ENCODE measurements at places on chromosomes 12 and 14.

DNA sequence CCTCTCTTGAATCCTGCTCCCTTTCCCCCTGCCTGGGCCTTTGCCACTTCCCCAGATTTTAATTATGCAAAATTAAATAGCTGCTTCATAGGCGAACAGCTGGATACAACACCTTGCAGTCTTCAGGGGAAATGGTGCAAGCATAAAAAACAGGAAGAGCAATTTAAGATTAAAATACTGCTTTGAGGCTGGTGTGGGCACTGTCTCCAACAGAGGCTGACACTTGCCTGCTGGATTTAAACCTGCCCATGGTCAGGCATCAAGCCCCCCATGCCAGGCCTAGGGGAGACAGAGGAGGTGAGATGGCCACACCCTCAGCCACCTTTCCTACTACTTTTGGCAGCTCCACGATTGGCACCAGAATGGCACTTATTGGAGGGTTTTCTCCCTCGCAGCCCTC lies 110.1 kb upstream of the DIO3 start:
- DNase-seq, result no peak

DNA sequence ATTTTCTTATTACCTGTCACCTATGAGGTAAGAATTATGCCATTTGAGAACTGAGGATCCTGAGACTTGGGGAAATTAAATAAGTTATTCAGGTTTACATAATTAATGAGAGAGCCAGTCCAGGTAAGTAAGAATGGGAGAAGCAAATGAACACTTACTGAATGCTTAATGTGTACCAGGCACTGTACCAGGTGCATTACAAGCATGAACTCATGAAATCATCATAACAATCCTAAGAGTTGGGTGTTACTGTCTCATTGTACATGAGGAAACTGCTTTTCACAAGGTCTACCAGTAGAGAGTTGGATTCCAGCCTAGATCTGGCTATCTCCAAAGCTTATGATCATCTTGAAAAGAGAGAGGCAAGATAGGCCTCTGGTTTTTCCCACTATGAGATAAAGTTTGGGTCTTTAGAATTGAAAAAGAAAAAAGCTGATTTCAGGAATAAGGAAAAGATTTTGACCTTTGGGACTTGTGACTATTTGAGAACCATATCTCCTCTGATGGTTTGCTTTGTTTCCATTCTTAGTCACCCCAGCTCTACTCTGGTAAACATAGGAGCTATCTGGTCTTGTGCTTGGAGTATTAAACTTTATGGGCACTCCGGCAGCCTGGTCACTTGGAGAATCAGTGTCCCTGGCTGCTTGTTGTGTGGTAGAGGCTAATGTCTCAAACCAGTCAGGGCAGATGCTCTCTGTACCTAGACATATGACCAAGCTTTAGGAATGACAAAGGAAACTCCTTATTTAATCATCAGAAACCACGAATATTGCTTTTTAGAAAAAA lies 48.0 kb downstream of the PTHLH start:
- DNase-seq, result no peak

- DNase-seq, result no peak
These were observed 159.9 kb downstream of the GCH1 start for GRCh38 chr14:54742492-54743350.

- DNase-seq, result no peak
These were observed 72.0 kb downstream of the ZFC3H1 start for GRCh38 chr12:71591601-71592000.

DNA sequence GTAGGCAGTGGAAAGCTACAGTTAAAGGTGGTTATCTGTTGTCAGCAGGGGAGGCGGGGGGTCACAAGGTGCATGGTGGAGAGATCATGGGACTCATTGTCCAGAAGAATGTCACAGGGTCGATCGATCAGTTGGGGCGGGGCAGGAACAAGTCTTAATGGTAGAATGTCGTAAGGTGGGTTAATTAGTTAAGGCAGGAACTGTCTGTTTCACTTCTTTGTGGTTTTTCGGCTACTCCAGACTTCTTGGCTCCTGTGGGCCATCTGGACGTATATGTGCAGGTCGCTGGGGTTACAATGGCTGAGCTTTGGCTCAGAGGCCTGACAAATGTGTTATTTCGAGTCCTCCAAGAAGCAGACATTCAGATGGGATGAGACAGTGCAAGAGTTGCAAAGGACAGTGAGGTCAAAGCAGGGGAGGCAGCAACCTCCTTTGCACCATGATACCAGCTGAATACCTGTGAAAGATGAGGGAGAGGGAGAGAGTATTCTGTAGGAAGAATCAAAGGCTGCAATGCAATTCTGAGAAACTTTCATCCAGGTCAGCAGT lies 246.9 kb upstream of the TMEM132C start:
- DNase-seq, result no peak

- DNase-seq, result no peak
These were observed 191.3 kb upstream of the CRY1 start for GRCh38 chr12:107284692-107285091.

DNA sequence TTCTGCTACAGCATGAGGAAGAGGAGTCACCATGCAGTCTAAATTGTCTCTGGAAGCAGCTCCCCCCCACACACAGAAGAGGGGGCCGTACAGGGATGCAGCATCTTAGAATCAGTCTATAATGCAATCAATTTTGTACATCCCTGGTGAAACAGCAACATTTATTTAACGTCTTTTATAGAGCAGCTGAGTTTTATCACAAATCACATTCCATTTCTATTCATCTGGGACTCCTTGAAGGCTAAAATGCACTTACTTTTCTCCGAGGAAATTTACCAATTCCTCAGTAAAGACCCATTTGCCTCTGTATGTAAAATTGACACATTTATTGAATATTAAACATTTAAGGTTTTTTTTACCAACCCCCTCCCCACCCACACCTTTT lies 193.9 kb downstream of the PHETA1 start:
- no peak for DNase-seq

GRCh38 chr12:112198120-112198733 lies 72.9 kb downstream of the TRAFD1 start:
- peak; percentile 49 for DNase-seq

DNA sequence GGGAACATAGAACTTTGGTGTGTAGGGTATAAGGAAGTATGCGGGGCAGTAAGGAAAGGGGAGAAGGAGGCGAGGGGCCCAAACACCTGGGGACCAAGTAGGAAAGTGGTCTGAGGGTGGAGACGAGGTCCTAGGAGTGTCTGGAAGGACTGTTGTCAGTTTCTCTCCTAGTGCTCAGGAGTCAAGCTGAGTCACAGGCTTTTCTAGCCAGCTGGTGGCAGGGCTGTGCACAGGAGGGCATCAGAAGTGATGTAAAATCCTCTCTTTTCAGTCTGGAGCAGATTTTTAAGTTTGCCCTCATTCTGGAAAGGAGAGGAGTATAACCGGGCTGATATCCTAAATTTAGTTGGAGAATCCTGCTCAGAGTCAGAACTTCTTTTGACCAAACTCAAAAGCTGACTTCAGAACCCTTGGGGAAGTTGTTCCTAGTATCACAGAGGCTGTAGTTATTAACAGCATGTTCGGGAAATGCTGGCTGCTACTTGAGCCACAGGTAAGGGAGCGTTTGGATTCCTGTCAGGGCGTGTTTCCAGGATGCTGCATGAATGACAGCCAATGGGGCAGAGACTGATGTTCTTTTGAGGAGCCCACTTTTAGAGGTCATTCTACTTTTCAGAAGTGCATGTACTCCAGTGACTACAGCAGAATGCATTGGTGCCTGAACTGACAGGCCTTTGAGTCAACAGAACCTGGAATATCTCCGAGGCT lies 19.3 kb downstream of the ZNF664 start:
- no peak for DNase-seq

GRCh38 chr14:35114036-35114435 lies 7.8 kb downstream of the PPP2R3C start:
- DNase-seq, result peak; percentile 12

DNA sequence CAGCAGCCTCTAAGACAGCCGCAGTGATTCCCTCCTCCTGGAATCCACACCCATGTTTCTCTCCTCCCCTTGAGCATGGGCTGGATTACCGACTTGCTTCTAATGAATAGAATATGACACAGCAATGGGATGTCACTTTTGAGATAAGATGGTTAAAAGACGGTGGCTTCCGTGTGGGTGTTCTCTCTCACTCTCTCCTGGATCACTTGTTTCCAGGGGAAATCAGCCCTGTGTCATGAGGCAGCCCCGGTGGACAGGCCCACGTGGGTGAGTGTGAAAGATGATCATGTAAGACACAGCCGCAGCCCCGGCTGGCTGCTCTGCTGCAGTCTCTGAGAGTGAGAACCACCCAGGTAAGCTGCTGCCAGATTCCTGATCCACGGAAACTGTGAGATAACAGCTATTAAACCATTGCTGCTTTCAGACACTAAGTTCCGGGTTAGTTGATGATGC lies 10.7 kb downstream of the MOAP1 start:
- DNase-seq, result no peak

- no peak for DNase-seq
These were observed 68.6 kb downstream of the ETV6 start for GRCh38 chr12:11718105-11718504.

DNA sequence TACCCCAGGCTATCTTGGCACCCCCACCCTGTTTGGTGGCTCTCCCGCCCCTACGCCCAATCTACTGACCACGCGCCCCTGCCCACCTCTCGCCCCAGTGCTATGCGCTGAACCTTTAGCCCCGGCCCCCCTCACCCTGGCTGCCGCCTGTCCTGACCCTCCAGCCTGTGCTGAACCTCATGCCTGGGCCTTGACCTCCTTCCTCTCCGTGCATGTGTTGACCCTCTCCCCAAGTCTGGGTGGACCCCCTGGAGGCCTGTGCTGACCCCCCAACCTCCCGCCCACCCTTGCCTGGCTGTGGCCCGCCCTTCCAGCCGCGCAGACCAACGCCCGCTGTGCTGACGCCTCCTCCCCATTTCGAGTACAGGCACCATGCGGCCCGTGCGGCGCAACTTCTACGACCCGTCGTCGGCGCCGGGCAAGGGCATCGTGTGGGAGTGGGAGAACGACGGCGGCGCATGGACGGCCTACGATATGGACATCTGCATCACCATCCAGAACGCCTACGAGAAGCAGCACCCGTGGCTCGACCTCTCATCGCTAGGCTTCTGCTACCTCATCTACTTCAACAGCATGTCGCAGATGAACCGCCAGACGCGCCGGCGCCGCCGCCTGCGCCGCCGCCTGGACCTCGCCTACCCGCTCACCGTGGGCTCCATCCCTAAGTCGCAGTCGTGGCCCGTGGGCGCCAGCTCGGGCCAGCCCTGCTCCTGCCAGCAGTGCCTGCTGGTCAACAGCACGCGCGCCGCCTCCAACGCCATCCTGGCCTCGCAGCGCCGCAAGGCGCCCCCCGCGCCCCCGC lies 20.7 kb downstream of the DTX1 start:
- DNase-seq, result no peak

- no peak for DNase-seq
These were observed 6.2 kb downstream of the ISCU start for GRCh38 chr12:108568338-108569154.

GRCh38 chr12:57175428-57176138 lies 28.2 kb upstream of the LRP1-AS start:
- peak; percentile 61 for DNase-seq

- DNase-seq, result no peak
These were observed 60.0 kb downstream of the PTPRB start for GRCh38 chr12:70577283-70577634.

DNA sequence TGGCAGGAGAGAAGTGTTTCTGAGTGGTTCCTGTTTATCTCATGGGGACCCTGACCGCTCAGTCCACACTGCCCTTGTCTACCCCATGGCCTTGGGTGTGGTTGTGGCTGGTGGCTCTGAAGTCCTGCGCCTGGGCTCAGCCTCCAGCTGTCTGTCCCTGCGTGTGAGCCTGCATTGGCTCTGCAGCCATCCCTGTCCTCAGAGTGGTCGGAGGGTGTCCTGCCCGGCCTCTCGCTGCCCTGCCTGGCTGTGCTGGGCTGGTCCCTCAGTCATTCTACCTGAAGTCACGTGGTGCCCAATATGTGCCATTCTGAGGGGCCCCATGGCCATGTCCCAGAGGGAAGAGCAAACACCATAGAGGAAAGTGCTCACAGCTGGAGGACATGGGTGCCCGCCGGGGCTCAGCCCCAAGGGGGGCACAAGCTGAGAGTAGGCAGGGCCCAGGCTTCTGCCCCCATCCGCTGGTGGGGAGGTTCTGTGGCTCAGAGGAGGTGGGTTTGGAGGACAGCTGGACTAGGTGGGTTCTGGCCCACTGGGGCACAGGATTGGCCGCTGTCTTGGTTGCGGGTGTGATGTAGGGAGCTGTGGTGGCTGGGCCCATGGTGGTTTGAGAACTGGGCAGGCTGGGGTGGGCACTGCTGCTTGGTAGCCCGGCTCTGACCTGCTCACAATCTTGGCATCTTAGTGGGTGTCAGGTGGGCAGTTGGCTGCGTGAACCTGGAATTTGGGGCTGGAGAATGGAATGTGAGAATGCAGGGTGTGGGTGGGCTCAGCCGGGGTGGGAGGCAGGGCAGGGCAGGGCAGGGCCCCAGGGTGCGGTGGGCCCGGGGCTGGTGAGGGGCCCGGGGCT lies 11.6 kb downstream of the TEDC1 start:
- DNase-seq, result no peak

GRCh38 chr12:54411391-54412241 lies 7.5 kb downstream of the ITGA5 start:
- peak; percentile 96 for DNase-seq

DNA sequence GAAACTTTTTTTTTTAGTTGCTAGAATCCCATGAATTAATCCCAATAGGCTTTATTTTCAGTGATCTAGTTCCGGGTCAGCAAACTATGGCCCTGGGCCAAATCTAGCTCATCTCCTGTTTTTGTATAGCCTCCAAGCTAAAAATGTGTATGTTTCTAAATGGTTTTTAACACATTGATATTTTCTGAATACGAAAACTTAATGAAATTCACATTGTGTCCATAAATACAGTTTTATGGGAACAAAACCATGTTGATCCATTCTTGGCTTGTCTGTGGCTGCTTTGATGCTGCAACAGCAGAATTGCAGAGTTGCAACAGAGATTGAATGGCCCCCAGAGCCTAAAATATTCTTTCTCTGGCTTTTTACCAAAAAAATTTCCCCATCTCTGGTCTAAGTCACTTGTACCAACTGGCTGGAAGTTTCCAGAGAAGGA lies 47.5 kb downstream of the ZNF664 start:
- DNase-seq, result peak; percentile 53

- no peak for DNase-seq
These were observed 378.7 kb upstream of the KITLG start for GRCh38 chr12:88958946-88959345.

GRCh38 chr12:50991291-50991690 lies 34.9 kb downstream of the SLC11A2 start:
- DNase-seq, result no peak

DNA sequence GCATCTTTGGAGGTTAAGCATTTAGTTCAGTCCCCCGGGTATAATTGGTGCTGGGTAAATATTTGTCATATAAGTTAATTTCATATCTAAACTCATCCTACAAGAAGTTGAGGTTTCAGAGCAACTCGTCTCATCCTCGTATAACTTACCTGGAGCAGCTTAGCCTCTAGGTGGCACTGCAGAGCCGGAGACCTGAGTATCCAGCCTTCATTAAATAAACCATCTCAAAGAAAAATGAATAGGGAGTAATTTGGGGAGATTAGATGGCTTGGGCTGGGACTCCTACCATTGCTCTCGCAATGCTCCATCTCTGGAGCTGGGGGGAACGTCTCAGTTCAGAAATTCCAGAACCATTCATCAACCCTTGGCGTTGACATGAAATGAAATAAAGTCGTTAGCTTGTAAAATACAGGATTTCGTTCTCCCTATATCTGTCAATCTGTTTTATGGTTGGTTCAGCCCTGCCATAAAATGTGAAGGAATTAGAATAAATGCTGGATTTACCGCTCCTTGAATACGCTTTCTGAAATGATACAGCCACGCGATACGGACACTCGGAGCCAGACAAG lies 122.9 kb upstream of the TMEM132D start:
- DNase-seq, result peak; percentile 9

GRCh38 chr12:82757656-82758055 lies 71.0 kb downstream of the TMTC2 start:
- DNase-seq, result no peak
